Right ventricle myocardium inferior (tissue), 1 donor: ENCODE measurements at places on chromosomes 12 and 14. TPM values are rescaled to one million over a fixed set of nuclear protein-coding genes. Genes with fewer than 3 reads are reported as not detected.
A peak's percentile ranks its signal among the peaks of the same experiment; 100 is the strongest.

Gene AP1G2
- 15.5 TPM for total RNA-seq

- DNase-seq, result peak; percentile 79
Observed at GRCh38 chr14:64209444-64210131, 84.6 kb downstream of the ESR2 start.

- DNase-seq, result no peak
Observed at GRCh38 chr12:47610686-47611252, 95.1 kb downstream of the RPAP3 start.

- DNase-seq, result no peak
Observed at GRCh38 chr14:63759456-63759855, 31.6 kb upstream of the SGPP1 start.

- no peak for DNase-seq
Observed at GRCh38 chr12:42586268-42586667, 3.3 kb downstream of the PRICKLE1 start.

DNA sequence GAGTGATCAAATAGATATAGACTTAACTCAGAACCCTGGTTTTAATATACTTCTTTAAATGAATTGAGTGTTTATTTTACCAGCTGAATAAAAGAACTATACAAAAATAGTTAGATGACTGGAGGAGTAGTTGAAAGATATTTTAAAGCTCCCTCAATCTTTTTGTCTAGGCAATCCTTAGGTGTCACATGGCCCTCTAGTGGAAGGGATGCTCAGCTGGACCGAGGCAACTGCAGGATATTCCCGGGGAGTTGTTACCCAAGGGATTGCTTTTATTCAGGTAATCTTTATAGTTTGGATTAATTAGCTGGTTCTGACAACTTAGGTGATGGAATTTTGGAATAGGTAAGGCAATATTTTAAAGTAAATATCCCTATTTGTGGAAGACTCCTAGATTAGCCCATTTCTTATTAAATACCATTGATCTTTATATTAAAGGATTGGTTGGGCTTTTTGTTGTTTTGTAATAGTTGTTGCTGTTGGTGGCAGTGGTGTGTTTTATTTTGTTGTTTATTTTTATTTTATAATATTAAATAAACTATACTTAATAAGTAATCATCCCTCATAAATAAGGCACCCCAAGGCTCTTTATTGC, 57.1 kb downstream of the ZDHHC17 start:
- DNase-seq, result no peak

GRCh38 chr14:60343571-60344071, 94.6 kb downstream of the PPM1A start:
- no peak for DNase-seq

- no peak for DNase-seq
Observed at GRCh38 chr14:22656945-22657731, 13.0 kb upstream of the OR6J1 start.

Gene CTSG
- total RNA-seq, result 2.6 TPM

- no peak for DNase-seq
Observed at GRCh38 chr12:41190338-41190737, 2.2 kb downstream of the PDZRN4 start.
